ENCODE measurements at places on chromosomes 3 and 15. TPM values are rescaled to one million over a fixed set of nuclear protein-coding genes. Genes with fewer than 3 reads are reported as not detected.
A peak's percentile ranks its signal among the peaks of the same experiment; 100 is the strongest.

DNA sequence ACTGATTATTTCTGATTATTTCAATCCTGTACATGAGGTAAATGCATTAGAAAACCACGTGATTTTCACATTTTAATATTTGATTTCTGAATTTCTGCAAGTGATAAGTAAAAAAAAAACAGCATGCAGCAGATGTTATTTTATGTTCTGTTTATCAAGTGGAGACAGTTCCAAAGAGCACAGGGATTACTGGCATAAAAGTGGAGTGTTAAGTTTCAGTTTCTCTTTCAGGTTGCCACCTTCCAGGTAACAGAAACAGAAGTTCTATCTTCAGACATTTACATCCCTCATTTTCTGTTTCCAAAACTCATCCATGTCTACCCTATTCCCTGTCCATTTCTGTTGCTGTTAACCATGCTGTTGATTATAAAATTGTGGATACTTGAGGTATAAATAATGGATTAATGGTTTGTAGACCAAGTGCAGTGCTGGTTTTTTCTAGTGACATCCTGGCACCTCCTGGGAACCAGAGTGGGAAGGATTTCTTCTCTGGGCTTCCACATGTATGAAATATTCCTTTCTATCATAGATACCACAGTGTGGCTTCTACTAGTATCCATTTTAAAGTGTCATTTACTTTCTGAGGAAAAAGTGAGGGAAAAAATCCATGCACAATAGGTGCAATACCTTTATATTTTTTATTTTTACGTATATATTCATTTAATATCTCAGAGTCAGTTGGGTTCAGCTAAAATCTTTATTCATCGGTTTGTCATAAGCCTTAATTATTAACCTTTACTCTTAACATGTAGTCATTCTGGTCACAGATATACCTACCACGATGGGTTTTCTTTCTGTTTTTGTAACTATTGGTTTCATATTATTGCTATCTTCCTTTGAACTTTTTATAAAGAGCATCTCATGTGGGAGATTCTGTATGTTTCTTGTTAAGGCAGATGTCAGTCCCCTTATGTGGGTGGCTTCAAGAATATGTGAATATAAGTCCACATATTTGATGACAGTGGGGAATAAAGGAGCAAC, 1010.0 kb downstream of the SQOR start:
- no peak for DNase-seq

- no peak for DNase-seq
Measured at GRCh38 chr3:196559826-196560225, 8.5 kb downstream of the WDR53 start.

ZNF620 gene
- total RNA-seq, result 6.4 TPM

GRCh38 chr3:3699816-3700633, 99.2 kb upstream of the LRRN1 start:
- DNase-seq, result no peak

FAM43A gene
- total RNA-seq, result 87.8 TPM

DNA sequence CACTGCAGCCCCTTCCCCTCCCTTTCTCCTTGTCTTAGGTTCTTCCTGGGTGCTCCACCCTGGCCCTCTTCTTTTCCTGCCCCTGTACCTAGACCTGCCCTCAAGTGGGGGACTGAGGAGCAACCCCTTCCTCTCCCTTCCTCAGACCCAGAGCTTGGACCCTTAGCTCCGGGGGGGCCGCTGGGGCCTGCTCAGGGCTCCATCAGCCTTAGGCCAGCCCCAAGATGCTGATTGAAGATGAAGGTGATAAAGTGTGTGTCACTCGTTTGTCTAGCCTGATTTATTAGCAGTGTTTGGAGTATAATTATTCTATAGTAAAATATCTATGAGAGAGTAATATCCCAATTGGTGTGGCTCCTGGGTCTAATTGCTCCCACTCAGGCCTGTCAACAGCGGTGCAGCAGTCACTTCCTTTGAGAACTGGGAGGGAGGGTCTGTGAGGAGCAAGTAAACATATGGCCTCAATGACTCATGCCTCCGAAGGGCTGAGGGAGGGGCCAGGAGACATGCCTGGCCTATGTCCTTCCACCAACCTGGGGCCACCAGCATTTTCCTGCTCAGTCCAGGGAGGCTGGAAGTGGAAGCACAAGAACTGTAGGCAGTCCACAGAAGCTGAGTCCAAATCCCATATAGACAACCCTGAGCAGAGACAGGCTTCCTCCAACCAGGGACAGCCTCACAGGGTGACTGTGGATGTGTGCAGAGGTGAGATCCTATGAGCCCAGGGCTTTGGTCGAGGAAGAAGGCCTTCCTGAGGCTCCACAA, 123.2 kb downstream of the DNAJB8 start:
- no peak for DNase-seq

DNA sequence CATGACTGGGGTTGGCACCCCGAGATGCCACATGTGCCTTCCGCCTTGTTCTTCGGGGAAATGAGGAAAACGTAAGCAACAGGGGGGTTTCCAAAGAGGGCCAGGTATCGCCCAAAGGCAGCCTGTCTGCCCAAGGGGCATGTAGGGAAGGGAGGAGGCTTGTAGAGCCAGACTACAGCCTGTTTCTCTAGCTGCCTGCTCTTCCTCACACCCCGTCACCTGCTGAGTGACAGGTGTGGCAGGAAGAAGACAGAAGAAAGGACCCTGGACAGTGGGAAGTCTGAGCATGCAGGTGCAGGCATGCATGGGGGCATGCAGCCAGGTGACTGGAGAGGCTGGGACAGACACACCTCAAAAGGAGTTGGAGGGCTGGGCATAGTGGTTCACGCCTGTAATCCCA, 9.8 kb downstream of the PLA2G4E start:
- no peak for DNase-seq

- peak; percentile 56 for DNase-seq
Measured at GRCh38 chr3:108818404-108818803, 4.2 kb upstream of the TRAT1 start.

GRCh38 chr3:193921465-193921864, 214.5 kb upstream of the HES1 start:
- no peak for DNase-seq

DNA sequence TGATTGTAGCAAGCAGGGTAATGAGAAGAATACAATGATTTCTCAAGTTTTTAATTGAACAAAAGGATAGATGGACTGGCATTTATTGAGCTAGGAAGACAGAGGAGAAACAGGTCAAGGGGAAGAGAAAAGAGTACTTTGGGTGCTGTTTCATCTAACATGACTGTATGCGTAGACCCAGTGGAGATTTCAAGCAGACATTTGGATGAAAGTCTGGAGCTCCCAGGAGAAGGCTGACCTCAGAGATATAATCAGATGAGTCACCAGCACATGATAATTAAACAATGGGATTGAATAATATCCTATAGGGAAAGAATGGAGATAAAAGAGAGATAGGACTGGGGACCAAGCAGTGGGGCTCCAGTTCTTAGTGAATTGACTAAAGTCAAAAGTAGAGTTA, 194.9 kb downstream of the ARRDC4 start:
- no peak for DNase-seq

A4GNT gene
- not detected for total RNA-seq

SPATA12 gene
- not detected for total RNA-seq

DNA sequence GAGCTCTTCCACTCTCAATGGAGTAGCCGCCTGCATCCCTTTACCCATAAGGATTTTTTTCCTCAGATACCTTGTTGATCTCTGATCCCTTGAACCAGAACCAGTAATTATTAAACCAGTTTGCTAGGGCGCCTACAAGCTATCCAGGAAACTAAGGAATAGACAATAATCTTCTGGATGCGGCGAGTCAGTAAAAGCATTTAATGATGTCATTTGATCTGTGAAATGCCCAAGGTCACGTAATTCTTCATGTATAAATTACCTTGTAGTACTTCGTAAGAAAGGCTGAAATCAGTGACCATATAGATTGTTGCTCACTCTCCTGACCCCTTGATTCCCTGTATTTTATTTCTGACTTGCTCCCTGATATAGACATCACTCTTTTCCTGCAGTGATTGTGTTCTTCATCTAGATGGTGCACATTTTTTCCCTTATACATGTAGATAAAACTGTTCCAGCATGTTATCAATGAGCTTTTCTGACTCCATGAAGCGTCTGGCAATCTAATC, 548.6 kb upstream of the NAALADL2 start:
- no peak for DNase-seq

GP5 gene
- total RNA-seq, result not detected

CNTN4 gene
- total RNA-seq, result 7.8 TPM

- DNase-seq, result no peak
Measured at GRCh38 chr3:73480187-73480672, 144.5 kb downstream of the PDZRN3 start.

DNA sequence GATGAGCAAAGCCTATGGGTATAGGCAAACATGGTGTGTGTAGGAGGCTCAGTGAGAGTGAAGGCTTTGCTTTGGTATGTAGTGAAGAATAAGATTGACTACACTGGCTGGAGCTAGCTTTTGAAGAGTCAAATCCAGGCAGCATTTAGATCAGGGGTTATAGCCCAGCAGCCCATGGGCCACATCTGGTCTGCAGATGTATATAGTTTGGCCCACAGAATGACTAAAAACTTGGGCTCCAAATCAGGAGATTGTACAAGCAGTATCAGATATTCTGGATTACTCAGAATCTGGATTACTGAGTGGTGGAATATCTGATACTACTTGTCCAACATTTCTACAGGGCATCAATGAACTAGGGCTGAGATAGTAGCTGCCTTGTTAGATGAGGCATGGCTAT, 92.9 kb upstream of the FGF7 start:
- no peak for DNase-seq

CASR gene
- 1.2 TPM for total RNA-seq

- no peak for DNase-seq
Measured at GRCh38 chr3:23728601-23729117, 77.1 kb upstream of the UBE2E1 start.

DNA sequence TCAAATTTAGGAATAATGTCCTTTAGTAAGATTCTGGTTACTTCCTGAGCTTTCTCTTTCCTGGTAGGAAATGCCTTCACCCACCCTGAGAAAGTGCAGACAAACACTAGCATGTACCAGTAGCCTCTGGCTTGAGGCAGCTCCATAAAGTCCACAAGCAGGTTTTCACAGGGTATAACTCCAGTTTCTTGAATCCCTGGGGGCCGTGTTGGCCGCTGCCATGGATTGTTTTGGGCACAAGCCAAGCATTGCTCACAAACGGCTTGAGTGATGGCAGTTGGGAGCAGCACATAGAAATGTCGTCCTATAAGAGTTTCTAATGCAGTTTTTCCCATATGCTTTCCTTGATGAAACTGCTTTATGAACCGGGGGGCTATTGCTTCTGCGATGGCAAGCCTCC, 164.1 kb downstream of the STXBP5L start:
- no peak for DNase-seq

DNA sequence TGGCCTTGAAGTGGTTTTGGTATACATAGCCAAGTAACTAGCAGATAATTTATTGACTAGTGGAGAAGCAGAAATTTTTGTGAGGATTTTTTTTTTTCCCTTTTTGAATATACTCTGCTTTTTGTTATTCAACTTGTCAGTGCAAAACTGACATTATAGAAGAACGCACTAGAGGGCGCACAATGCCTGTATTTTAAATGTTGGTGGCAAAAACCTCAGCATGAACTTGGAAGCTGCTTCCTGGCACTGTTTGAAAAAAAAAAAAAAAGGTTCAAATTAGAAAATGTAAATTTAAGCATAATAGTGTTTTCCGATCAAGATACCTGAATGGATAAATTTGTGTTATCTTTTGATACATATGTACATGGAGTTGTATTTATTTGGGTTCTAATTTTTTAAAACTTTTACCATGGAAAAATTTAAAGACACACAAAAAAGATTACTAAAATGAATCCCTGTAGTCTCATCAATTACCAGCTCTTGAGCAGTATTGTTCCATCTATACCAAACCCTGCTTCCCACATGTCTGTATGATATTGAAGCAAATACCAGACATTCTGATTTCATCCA, 56.0 kb downstream of the SLC25A26 start:
- DNase-seq, result no peak

C3orf70 gene
- total RNA-seq, result 15.1 TPM

MAP6D1 gene
- 3.1 TPM for total RNA-seq

DNA sequence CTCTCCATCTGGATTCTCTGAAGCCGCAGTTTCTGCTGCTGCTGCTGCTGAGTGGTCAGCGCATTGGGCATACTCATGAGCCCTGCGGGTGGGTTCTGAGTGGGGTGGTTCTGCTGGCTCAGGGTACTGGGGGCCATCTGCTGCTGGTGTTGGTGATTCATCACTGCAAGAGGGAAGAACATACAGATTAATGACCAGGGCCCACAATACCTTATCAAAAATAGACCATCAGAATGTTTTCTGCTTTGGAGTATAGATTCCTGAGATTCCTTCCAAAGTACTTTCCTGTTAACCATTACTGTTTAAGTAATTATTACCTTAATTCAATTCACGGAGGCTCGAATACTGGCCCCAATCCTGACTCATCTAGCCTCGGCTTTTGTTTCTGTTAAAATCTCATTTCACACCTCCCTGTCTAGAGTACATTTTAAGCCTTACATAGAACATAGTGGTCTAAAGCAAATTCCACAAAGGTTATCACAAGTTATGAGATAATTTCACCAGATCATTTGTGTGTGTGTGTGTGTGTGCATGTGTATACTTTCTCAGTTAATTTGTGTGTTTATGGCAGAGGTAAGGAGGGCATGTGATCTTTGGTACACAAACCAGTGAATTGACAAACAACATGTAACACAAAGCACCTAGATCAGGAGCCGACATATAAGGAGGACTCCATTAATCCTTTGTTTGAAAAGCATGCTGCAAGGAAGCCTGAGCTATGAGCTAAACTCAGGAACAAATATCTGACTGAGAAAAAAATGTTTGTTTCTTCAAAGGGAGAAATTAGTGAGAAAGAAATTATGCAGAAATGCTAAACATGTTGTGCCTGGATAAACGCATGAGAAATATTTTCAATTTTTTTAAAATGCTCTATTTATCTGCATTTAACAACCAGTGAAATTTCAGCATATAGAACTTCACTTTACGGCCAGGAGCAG, 68.1 kb downstream of the TM4SF4 start:
- no peak for DNase-seq

DNA sequence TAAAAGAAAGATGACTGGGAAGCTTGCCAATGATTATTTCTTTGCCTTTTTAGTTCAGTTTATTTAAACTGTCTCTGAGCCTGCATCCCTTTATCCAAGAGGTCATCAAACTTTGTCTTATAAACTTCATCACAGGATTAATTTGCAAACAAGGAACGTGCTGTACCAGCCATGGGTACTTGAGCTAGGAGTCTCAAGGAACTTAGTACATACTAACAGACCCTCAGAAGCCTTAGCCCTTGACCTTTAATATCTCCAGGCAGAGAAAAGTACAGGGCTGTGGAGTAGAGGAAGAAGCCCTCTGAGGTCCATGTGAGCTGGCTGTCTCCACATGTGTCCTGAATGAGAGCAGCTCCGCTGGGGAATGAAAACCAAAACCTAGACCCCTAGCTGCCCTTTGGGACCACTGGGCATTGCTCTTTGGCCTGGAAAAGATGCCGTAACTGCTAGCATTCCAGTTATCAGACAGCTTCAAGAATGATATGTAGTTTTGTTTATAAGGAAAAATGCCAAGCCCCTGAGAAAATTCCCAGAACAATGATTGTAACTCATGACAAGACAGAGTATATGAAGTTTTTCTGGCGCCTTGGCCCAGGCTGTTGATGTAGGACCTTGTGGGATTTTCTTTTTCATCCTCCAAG, 92.1 kb downstream of the ASB7 start:
- DNase-seq, result no peak
